ENCODE measurements at places on chromosomes 6 and 20. TPM values are rescaled to one million over a fixed set of nuclear protein-coding genes. Genes with fewer than 3 reads are reported as not detected.

GRCh38 chr20:20734475-20734948 is 22.1 kb upstream of the RALGAPA2 start:
- no peak overlapping the region for H3K27ac ChIP-seq
- DNase-seq = no peak
- H3K4me1 ChIP-seq = no peaks in the 10 kb centered on the region
- no peaks in the 10 kb centered on the region for H3K36me3 ChIP-seq
- H3K4me3 ChIP-seq = no peak overlapping the region

DNA sequence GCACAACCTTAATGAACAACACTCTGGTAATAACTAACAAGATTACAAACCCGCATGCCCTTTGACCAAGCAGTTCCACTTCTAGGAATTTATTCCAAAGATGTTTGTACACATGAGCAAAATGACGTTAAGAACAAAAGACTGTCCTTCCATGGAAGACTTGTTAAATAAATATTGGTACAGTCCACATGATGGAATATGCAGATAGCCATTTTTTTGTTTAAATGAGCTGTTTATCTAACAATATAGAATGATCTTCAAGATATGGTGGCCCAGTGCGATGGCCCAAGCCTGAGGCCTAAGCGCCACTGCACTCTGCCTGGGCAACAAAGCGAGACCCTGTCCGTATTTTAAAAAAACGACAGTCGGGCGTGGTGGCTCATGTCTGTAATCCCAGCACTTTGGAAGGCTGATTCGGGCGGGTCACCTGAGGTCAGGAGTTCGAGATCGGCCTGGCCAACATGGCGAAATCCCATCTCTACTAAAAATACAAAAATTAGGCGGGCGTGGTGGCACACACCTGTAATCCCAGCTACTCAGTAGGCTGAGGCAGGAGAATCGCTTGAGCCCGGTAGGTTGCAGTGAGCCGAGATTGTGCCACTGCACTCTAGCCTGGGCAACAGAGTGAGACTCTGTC is 7.4 kb upstream of the AHCY start:
- H3K4me1 ChIP-seq = peaks cover 6% of the 10 kb centered on the region
- DNase-seq = no peak
- H3K4me3 ChIP-seq = no peak overlapping the region
- H3K27me3 ChIP-seq = no peaks in the 10 kb centered on the region
- H3K36me3 ChIP-seq = no peaks in the 10 kb centered on the region

DNA sequence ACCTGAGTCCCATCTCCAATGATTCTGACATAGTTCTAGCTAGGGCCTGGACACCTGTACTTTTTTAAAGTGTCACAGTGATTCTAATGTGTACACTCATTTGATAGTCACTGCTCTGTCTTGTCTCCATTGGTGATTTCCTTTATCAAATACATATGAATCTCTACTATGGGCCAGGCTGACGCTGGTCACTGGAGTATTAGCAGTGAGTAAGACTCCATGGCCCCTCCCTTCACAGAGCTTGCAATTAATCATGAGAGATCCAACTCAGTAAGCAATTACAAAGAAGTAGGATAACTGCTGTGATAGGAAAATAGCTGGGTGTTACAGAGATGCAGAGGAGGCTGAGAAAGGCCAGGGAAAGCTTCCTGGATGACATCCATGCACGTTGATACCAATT is 19.3 kb upstream of the SASH1 start:
- no peak overlapping the region for H3K27ac ChIP-seq
- no peaks in the 10 kb centered on the region for H3K4me1 ChIP-seq
- no peaks in the 10 kb centered on the region for H3K27me3 ChIP-seq
- H3K36me3 ChIP-seq = no peaks in the 10 kb centered on the region
- no peak overlapping the region for H3K4me3 ChIP-seq

DNA sequence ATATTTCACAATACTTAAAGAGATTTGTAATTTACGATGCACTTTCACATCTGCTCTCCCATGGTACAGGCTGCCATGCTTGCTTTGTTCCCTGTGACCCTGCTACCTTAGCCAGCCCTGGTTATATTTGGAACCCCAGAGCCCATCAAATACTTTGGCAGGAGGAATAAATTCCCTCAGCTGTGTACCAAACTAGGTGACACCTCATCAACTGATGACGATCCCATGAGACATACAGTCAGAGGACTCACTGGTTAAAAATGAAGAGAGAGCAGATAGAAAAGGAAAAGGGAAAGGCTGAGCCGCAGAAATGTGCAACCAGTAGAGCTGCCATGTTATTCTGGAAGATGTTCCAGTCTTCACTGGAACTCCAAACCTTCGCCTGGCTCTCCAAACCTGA is 120.0 kb downstream of the SIM1 start:
- no peak overlapping the region for H3K27ac ChIP-seq
- H3K4me1 ChIP-seq = no peaks in the 10 kb centered on the region
- DNase-seq = no peak
- H3K36me3 ChIP-seq = no peaks in the 10 kb centered on the region
- H3K27me3 ChIP-seq = no peaks in the 10 kb centered on the region
- no peak overlapping the region for H3K4me3 ChIP-seq

Gene PPIL6
- 1.9 TPM for total RNA-seq

GRCh38 chr20:43942667-43943285 is 28.1 kb downstream of the TOX2 start:
- no peaks in the 10 kb centered on the region for H3K36me3 ChIP-seq
- H3K4me1 ChIP-seq = peaks cover 29% of the 10 kb centered on the region
- no peak for DNase-seq
- H3K27ac ChIP-seq = peak overlapping the region; percentile 9
- H3K4me3 ChIP-seq = no peak overlapping the region

Gene ZNF391
- 0.53 TPM for total RNA-seq

GRCh38 chr6:54937371-54937770 is 90.8 kb downstream of the FAM83B start:
- H3K4me1 ChIP-seq = no peaks in the 10 kb centered on the region
- no peak for DNase-seq
- no peak overlapping the region for H3K4me3 ChIP-seq

GRCh38 chr6:12439296-12439695 is 149.1 kb downstream of the EDN1 start:
- no peaks in the 10 kb centered on the region for H3K4me1 ChIP-seq
- H3K27me3 ChIP-seq = no peaks in the 10 kb centered on the region
- no peak for DNase-seq
- no peaks in the 10 kb centered on the region for H3K36me3 ChIP-seq

DNA sequence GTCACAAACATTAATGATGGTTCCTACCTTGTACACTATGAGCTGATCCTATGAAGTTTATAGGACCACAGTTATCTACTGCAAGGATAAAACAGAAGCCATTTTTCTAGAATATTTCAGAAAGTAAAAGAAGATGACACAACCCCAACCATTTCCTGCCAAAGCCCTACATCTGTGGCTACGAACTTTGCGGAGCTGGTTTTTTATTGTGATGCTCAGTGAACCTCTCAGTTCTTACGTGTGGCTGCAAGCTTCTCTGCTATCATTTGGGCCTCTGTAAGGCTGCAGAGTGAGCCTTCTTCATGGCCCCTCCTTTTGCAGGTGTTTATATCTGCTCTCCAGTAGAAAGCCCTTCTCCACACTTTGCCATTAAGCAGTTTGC is 17.8 kb upstream of the TAGAP start:
- no peaks in the 10 kb centered on the region for H3K36me3 ChIP-seq
- DNase-seq = peak; percentile 85
- H3K27ac ChIP-seq = peak overlapping the region; percentile 79

DNA sequence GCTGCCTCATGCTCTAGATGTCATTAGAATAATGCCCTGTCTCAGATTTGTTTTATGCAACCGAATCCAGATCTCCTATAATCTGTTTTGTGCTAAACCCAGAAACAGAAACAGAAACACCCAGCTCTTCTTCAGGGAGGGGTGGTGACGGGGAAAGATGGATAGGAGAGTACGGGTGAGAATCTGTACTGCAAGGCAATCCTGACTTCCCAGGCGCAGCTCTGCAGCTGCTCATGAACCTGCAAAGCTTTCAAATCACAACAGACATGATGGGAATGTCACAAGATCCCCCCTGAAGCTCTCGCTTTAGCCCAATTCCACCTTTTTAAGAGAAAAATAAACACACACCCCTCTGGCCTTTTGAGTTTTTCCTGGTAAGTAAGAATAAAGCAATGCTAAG is 71.5 kb downstream of the PPP1R3G start:
- no peaks in the 10 kb centered on the region for H3K4me1 ChIP-seq
- H3K27me3 ChIP-seq = no peaks in the 10 kb centered on the region
- DNase-seq = no peak
- H3K27ac ChIP-seq = no peak overlapping the region
- no peaks in the 10 kb centered on the region for H3K36me3 ChIP-seq

- H3K27me3 ChIP-seq = no peaks in the 10 kb centered on the region
- peaks cover 13% of the 10 kb centered on the region for H3K4me1 ChIP-seq
- no peak overlapping the region for H3K4me3 ChIP-seq
- no peak overlapping the region for H3K27ac ChIP-seq
- no peak for DNase-seq
These were observed 165.3 kb downstream of the ZDHHC14 start for GRCh38 chr6:157546321-157546720.

Gene LYRM2
- total RNA-seq = 20.9 TPM

GRCh38 chr6:47360388-47360787 is 50.7 kb upstream of the TNFRSF21 start:
- DNase-seq = no peak
- H3K27ac ChIP-seq = no peak overlapping the region
- H3K27me3 ChIP-seq = peaks cover 3% of the 10 kb centered on the region
- H3K4me3 ChIP-seq = no peak overlapping the region

DNA sequence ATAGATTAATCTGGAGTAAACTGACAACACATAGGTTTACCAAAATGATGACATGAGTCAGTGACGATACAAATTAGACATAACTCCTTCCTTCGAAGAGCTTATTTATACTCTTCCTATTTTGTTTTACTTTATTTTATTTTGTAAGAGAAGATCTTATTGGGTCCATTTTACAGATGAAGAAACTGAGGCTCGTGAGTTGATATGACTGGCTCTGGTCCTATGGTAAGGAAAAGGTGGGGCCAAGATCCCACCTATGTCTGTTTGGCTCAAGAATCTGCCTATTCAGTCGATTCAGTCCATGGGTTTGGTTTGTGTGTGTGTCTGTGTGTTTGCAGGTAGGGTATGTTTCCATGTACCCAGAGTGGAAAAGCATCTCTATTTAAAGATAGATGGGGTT is 8.4 kb upstream of the R3HDML start:
- H3K4me1 ChIP-seq = no peaks in the 10 kb centered on the region
- H3K36me3 ChIP-seq = no peaks in the 10 kb centered on the region
- H3K27me3 ChIP-seq = no peaks in the 10 kb centered on the region
- H3K4me3 ChIP-seq = no peak overlapping the region
- DNase-seq = no peak
- H3K27ac ChIP-seq = no peak overlapping the region

DNA sequence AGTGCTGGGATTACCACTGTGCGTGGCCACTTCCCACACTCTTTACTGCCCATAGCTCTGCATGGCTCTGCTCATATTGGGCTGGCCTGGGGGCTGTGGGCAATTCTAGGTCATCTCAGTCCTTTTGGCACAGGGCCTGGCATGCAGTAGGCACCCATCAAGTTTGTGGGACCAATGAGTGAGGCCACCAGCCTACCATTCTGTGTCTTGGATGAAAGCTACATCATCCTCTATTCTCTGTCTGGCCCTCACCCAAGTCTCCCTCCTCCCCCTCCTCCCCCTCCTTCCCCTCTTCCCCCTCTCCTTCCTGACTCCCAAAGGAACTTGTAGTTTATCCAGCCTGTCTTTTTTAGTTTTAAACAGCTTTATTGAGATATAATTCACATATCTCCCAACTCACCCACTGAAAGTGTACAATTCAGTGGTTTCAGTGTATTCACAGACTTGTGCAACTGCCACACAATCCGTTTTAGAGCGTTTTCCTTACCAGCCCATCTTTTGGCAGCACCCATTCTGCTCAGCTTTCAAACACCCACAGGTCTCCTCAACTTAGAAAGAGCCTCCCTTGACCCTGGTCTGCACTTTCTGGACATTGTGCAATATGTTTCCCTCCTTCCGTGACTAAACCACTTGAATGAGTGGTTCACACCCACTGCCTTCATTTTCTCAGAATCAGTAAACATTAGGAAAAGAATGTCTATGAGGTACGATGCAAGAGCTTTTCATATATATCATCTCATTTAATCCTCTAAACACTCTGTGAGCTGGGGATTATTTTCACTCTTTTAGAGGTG is 21.5 kb upstream of the MRPS18A start:
- H3K27me3 ChIP-seq = no peaks in the 10 kb centered on the region
- no peak overlapping the region for H3K4me3 ChIP-seq
- no peak for DNase-seq

- no peaks in the 10 kb centered on the region for H3K27me3 ChIP-seq
- DNase-seq = no peak
- no peaks in the 10 kb centered on the region for H3K36me3 ChIP-seq
- no peaks in the 10 kb centered on the region for H3K4me1 ChIP-seq
- no peak overlapping the region for H3K4me3 ChIP-seq
These were observed 1.5 kb downstream of the MAFB start for GRCh38 chr20:40687384-40688128.

- H3K27ac ChIP-seq = no peak overlapping the region
- H3K4me1 ChIP-seq = no peaks in the 10 kb centered on the region
- no peaks in the 10 kb centered on the region for H3K36me3 ChIP-seq
- H3K27me3 ChIP-seq = no peaks in the 10 kb centered on the region
- H3K4me3 ChIP-seq = no peak overlapping the region
- DNase-seq = no peak
These were observed 3.9 kb upstream of the TGM2 start for GRCh38 chr20:38168791-38169589.

GRCh38 chr6:121999456-122000065 is 399.9 kb upstream of the HSF2 start:
- H3K36me3 ChIP-seq = no peaks in the 10 kb centered on the region
- H3K4me3 ChIP-seq = no peak overlapping the region
- H3K27me3 ChIP-seq = no peaks in the 10 kb centered on the region
- DNase-seq = no peak

DNA sequence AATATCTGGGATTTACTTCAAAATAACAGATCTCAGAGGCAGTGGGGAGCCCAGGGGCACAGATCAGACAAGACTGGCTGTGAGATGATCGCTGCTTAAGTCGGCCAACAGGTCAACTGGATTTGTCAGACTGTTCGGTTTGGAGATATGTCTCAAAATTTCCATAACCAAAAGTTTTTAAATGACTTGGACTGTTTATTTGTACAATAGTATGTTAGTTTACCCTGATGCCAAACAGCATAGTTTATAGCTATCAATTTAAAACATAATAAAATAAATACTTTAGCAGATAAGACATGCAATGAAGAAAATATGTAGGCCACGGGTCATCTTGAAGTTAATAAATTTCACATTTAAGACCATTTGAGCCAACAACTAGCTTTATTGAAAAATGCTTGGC is 126.7 kb downstream of the IRF4 start:
- peaks cover 12% of the 10 kb centered on the region for H3K4me1 ChIP-seq
- H3K36me3 ChIP-seq = no peaks in the 10 kb centered on the region
- no peak overlapping the region for H3K27ac ChIP-seq
- no peak for DNase-seq
- no peaks in the 10 kb centered on the region for H3K27me3 ChIP-seq

GRCh38 chr20:25318471-25319240 is 70.8 kb downstream of the PYGB start:
- no peak overlapping the region for H3K4me3 ChIP-seq
- no peaks in the 10 kb centered on the region for H3K27me3 ChIP-seq
- DNase-seq = no peak
- peaks cover 4% of the 10 kb centered on the region for H3K36me3 ChIP-seq
- H3K4me1 ChIP-seq = no peaks in the 10 kb centered on the region
- H3K27ac ChIP-seq = no peak overlapping the region

Gene CALHM4
- total RNA-seq = not detected

Data from naive thymus-derived CD4-positive, alpha-beta T cell (primary cell).